HFFc6 (cell line): ENCODE measurements at places on chromosomes 3 and 15. TPM values are rescaled to one million over a fixed set of nuclear protein-coding genes. Genes with fewer than 3 reads are reported as not detected.
A peak's percentile ranks its signal among the peaks of the same experiment; 100 is the strongest.

Gene KLHL18
- total RNA-seq = 30.1 to 38.4 TPM (median 30.5 TPM) in 3 replicates

Gene CNTN4
- not detected in 2 replicates for total RNA-seq

Gene EXD1
- total RNA-seq = not detected in 2 replicates

Gene MINAR1
- 0.39 to 0.62 TPM (median 0.59 TPM) in 3 replicates for total RNA-seq

Gene THRB
- 0.06 TPM in 1 of 3 replicates, not detected in the others for total RNA-seq

Gene CXCR6
- total RNA-seq = not detected in 2 replicates

Gene NTRK3
- total RNA-seq = 0.17 TPM in 1 of 3 replicates, not detected in the others

- peak; percentile 27 for DNase-seq
Observed at GRCh38 chr15:64284042-64284441, 71.9 kb downstream of the CSNK1G1 start.

- DNase-seq = no peak
Observed at GRCh38 chr15:95290176-95290974, 1040.1 kb upstream of the NR2F2 start.

DNA sequence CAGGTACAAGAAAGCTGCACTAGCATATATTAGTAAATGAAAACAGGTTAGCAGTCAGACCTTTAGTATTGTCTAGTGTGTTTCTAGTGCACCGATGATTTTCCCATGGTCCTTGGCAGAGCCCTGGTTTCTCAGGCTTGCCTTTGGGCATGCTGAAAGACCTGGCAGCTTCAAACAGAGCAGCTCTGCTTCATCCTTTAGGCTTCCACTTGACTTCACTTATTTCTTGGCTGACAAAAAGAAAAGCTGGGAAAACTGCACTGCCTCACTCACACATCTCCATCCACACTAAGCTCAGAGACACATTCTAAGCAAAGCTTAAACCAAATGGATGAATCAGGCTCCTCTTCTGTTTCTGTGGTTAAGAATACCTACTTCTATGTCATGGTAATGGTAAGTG, 374.8 kb upstream of the PDZRN3 start:
- peak; percentile 1 for DNase-seq

- DNase-seq = no peak
Observed at GRCh38 chr15:95687686-95688085, 642.8 kb upstream of the NR2F2 start.

- DNase-seq = peak; percentile 28
Observed at GRCh38 chr3:185176750-185177359, 24.0 kb upstream of the C3orf70 start.

DNA sequence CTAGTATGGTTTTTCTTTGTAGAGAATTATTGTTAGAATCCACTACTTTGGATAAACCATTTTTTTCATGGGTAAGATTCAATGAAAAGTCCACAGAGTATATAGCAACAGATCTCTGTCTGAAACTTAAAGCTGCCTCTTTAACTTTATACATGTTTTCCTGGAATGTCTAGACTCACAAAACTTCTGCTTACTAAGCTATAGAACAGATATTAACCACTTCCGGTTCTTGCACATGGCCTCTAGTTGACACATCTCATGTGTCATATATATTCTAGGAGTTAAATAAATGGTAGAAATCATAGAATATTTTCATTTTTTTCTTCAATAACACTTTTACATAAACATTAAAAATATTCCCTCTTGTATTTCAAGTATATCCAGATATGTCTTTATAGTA, 1693.9 kb downstream of the SI start:
- DNase-seq = no peak

- peak; percentile 97 for DNase-seq
Observed at GRCh38 chr3:64187065-64187959, 38.0 kb downstream of the PRICKLE2 start.

DNA sequence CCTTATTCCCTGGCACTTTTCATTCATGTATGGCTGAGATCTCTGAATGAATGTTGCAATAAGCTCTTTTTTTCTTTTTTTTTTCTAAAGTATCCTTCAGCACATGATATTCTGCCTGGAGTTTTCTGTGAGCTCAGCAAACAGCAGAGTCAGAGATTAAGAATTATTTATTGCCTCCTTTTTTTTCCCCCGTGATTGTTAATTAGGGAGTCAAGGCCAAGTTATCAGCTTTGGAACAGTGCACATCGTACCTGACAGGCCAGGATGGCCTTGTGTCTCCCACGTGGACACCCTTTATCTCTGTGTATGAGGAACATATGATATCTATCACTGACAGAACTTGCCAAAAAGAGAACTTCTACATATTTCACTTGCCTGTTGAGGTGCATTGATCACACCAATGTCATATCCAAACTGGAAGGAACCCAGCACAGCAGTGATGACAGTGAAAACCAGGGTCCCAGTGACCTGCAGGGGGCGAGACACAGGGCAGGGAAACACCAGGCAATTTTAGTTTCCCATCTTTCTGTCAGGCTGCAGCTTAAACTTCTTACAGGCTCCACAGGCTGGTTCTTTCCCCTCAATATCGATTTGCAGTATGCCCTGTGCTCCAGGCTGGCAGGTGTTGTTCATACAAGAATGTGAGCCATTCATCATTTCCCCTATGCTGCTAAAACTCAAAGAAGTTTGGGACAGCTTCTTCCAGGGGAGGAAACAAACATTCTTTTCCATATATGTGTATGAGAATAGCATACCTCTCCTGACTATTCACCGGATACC, 8.2 kb downstream of the SLC2A2 start:
- DNase-seq = no peak

DNA sequence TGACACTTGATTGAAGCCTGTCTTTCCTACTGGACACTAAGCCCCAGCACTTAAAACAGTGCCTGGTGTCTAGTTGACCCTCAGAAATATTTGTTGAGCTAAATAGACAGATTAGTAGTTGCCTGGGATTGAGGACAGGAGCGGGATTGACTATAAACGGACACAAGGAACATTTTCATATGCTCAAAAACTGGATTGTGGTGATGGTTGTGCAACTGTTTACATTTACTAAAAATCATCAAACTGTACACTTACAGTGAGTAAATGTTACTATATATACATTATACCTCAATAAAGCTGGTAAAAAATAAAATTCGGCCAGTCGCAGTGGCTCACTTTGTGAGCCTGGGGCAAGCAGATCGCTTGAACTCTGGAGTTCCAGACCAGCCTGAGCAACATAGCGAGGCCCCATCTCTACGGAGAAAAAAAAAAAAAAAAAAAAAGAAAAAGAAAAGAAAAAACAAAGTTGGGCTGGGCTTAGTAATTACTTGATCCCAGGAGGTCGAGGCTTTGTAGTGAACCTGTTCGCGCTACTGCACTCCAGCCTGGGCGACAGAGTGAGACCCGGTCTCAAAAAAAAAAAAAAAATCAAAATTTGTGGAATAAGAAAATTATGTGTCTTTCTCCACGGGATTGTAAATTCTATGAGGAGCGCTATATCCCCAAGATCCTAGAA, 632 bp upstream of the IDH3A start:
- no peak for DNase-seq
